Activated CD8-positive, alpha-beta T cell treated with anti-CD3 and anti-CD28 coated beads for 36 hours (primary cell): ENCODE measurements at places on chromosomes 16 and 17. TPM values are rescaled to one million over a fixed set of nuclear protein-coding genes. Genes with fewer than 3 reads are reported as not detected.

Gene OTOP2
- not detected for total RNA-seq

DNA sequence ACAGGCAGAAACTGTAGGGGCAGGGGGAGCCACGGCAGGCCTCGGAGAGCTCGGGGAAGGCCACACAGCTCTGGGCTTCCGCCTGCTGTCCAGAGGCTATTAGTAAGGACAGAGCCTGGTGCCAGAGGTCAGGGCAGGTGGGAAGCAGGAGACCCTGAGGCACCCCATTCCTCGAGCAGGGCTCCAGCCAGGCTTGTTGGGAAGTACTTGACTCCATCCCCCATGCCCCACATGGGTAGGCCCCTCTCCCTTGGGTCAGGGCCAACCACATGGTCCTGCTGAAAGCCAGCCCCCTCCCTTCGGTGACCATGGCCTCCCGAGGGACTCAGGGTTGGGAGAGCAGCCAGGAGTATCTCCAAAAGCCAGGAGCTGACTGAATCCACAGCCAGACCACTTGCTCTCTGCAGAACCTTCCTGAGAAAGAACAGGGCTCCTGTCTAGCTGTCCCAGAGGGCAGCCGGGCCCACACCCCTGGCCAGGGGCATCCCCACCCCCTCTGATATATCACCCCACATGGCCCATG lies 17.4 kb upstream of the MPRIP start:
- no peak for DNase-seq

GRCh38 chr17:1532836-1533602 lies 16.6 kb upstream of the INPP5K start:
- DNase-seq = peak; percentile 64

- DNase-seq = peak; percentile 12
These were observed 15.8 kb downstream of the MEOX1 start for GRCh38 chr17:43645765-43646481.

- no peak for DNase-seq
These were observed 19.2 kb downstream of the NDUFAF8 start for GRCh38 chr17:81258292-81258691.
